ENCODE measurements at places on chromosomes 6 and 20. TPM values are rescaled to one million over a fixed set of nuclear protein-coding genes. Genes with fewer than 3 reads are reported as not detected.
A peak's percentile ranks its signal among the peaks of the same experiment; 100 is the strongest.

SIGLEC1 gene
- 1.1 TPM for polyA plus RNA-seq

- DNase-seq: no peak
Observed at GRCh38 chr6:32255199-32256153, 31.6 kb upstream of the NOTCH4 start.

DNA sequence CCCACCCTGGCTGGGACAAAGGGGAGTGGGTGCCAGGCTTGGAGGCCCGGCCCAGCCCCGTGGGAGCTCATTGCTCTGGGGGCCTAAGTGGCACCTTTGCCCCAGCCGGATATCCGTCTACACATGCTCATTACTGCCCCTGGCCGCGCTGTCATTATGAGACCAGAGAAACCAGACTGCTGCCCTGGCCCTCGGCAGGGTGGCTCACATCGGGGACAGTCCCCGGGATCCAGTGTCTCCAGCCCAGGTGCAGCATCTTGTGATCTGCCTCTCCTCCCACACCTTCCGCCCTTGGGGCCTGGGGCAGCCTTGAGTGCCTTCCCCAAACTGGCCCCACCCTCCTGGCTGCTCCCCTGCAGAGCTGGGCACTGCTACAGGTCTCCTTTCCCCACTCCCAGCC lies 4.9 kb downstream of the SRMS start:
- no peak for DNase-seq

- DNase-seq: peak; percentile 31
Observed at GRCh38 chr20:53692465-53693067, 98.9 kb upstream of the ZNF217 start.

GNRH2 gene
- polyA plus RNA-seq: 1.8 TPM

- DNase-seq: no peak
Observed at GRCh38 chr20:8267009-8267408, 134.9 kb downstream of the PLCB1 start.

- no peak for DNase-seq
Observed at GRCh38 chr20:58703765-58704371, 11.3 kb downstream of the NPEPL1 start.

- no peak for DNase-seq
Observed at GRCh38 chr20:33103556-33103955, 24.1 kb downstream of the BPIFB4 start.

DNA sequence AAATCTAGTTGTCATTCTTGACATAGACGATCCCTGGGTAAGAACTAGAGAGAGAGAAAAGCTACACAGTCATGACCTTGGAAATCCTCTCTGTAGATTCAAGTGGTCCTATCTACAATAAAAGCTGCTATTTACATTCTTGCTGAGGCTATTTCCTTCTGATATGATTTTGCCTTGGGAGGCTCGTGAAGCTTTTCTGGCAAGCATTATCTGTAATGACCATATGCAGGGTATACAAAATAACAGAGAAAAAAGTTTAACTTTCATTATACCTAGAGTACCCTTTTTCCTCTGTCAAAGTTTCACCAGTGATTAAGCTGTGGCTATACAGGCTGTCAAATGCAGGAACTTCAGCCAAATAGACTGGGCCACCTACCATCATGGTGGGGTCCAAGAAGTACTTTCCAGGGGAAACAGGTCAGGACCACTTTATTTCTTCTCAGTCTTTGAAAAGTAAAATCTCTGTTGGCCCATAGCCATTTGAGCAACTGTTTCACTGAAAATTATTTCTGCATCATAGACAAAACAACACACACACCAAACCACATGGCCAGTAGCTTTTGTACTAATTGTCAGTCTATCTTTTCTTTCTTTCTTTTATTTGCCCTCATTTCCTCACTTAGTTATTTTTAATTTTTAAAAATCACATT lies 677.0 kb upstream of the ID4 start:
- no peak for DNase-seq

Measured in spinal cord (tissue), 10 donors.